ENCODE measurements at places on chromosomes 5 and 9.

DNA sequence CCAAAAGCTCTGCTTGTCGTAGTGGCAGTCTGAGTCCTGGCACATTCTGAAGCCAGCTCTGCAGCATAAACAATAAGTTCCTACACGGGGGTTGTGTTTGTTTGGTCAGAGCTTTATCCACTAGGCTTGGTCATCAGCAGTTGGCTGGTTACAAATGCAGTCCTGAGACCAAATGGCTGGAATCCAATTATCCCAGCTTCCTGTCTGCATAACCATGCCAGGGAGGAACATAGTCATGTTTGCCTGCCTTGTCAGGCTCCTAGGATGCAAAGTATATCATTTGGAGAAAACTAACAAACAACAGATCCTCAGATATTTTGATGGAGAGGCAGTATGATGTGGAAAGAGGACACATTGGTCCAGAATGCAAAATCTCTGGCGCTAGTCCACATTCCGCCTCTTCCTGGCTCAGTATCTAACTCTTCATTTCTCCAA is 85.8 kb downstream of the FBXO38 start:
- no peak for DNase-seq

DNA sequence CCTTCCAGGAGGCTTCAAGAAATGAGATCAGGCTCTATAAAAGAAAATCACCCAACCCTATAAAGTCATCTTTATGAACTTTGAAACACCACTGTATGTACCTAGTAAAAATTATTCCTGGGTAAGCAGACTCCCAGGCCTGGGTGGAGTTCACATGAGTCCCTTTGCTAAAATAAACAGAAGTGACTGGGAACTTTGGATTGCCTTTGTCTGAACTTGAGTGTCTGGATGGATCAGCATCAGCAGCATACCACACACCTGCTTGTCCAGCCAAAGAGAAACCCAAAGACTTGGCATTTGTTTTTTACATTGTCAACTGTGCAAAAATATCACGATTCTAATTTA is 79.6 kb upstream of the CDKN2B start:
- DNase-seq = no peak

DNA sequence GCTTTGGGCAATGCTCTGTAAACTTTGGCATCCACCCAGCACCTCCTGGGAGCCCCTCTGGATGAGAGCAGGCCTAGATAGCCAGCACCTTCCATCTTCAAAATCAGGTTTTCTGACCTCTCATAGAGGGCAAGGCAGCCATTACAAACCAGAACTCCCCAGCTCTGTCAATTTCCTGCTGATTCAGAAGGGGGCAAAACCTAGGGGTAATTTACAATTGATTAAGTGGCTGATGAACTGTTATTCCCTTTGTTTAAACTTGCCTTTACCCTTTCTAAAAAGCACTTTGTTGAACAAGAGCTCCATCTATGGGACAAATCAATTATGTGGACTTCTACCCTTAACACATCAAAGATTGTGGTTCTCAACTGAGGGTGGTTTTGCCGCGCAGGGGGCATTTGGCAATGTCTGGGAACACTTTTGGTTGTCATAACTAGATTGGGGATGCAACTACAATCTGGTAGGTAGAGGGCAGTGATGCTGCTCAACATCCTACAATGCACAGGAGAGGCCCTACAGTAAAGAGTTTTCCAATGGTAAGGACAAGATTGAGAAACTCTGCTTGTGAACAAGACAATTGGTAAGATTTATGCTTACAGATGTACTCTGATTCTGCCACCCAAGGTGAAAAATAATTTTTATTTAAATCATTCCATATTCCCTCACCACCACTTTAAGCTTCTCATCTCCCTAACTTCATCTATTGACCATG is 184.1 kb downstream of the MARCHF11 start:
- DNase-seq = no peak

DNA sequence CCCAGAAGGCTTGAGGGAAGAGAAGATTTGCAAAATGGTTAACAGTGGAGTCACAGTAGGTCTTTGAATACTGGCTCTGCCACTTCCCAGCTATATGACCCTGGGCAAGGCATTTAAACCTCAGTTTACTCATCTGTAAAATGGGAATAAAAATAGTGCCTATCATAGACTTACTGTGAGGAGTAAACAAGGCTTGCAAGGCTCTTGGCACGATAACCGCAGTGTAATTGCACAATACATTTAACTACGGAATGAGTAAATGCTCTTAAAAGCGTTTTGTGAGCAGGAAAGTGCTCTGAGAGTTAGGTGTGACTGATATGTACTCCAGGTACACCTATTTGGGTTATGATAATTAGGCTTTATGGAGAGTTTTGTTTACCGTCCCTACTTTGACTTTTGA is 8.4 kb downstream of the SLC36A3 start:
- no peak for DNase-seq

GRCh38 chr5:168612996-168613395 is 33.8 kb upstream of the PANK3 start:
- DNase-seq = no peak

- DNase-seq = no peak
Measured at GRCh38 chr5:113190347-113190746, 213.7 kb downstream of the DCP2 start.

DNA sequence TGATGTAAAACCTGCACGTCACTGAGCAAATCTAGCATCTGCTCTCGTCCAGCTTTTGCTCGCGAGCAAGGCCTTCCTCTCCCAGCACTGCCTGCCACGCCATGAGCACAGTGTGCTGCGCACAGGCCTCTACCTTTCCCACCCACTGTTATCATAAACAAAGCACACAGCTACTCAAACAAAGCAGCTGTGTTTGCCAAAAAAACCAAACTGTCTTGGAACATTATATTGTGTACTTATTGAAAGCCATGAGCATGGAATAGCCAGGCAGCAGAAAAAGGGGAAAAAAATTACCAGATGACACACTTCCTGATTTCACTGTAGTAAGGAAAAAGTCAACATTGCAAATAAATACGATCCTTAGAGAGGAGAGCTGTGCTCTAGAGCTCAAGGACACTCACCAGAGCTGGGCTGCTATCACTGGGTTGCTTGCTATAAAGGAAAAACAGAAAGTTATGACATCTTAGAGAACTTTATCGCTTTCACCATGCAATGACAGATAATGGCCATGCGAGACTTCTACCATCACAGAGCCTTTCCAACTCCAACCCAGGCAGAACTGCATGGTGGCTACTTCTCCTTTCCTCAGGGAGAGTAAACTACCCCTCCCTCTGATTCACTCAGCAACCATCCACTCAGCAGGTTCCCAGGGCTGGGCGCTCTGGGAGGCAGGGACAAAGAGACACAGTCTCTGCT is 69.6 kb downstream of the EPB41L4B start:
- DNase-seq = no peak

- DNase-seq = no peak
Measured at GRCh38 chr9:101848485-101848919, 110.1 kb upstream of the GRIN3A start.

DNA sequence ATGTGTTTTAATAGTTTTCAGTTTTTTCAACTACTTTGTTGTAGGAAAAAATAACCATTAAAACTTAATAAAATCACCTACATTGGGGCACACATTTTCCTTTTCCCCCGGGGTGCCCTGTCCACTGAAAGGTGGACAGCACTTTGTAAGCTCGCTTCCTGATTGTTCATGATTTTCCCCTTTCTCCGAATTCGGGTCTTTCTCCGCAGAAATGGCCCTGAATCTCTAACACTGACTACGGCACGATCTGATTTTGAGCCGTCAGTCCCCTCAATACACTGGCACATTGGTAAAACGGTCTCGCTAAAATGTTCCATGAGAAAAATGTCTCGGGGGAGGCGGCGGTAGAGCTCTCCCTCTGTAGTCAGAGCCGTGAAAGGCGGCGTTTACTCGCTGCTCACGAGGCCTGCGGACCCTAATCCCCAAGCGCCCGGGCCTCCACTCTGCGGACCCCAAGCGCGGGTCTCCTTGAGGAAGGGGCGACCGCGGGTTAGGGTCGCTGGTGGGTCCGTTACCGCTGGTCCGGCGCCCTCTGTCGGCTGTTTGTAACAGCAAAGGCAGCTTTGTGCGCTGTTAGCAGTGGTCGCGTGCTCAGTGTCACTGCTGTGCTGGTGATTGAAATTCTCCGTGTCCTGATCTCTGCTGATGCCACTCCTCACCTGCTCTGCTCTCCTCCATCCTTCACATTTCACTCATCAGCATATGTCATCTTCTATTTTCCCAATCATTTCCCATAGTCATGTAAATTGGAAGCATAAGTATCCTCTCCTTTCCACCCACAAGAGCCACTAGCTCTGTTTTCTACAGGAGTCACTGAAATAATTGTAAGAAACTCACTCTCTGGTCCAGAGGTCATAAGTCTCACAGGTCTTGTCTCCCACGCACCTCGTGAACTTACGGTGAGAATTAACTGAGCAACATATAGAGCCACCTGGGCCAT is 10.8 kb upstream of the IFNA2 start:
- peak; percentile 34 for DNase-seq

DNA sequence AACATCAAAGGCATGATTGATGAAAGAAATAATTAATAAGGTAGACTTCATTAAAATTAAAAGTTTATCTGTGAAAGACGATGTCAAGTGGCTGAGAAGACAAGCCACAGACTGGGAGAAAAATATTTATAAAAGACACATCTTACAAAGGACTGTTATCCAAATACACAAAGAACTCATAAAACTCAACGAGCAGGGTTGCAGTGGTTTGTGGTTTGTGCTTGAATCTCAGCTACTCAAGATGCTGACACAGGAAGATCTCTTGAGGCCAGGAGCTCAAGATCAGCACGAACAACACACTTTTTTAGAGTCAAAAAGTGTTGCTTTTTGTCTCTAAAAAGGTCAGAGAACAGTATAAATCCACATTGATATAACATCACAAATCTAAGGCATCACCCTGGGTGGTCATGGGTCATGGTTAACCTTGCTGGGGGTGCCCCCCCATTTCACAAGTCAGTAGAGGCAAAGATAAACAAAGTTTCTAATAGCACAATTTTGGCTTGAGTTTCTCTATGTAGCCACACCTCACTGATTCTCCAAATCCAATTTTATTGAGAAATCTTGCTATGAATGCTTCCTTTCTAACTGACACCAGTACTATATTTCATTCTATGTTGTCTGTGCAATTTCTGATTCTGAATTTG is 342.9 kb upstream of the RPS23 start:
- no peak for DNase-seq

DNA sequence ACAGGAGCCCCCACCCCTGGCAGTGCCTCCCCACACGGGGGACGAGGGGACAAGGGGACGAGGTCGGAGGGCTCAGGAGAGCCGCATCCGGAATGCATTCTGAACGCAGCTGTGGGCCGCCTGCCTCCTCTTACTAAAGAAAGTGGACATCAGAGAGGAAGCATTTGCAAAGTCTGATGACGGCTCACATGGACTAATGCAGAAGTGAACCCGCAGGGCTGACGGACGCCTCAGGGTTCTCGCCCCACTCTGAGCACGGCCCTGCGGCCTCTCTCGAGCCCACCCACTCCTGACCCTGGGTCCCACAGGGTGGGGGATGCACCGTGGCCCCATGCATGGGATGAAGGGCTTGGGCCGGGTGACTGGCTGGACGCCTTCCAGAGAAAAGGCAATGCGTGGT is 5.9 kb downstream of the LPCAT1 start:
- no peak for DNase-seq

Data from activated CD4-positive, CD25-positive, alpha-beta regulatory T cell treated with anti-CD3 and anti-CD28 coated beads, Interleukin-2, amount 50 U/mL, for 16 hours (primary cell).